ENCODE measurements at places on chromosomes 5 and 9.

DNA sequence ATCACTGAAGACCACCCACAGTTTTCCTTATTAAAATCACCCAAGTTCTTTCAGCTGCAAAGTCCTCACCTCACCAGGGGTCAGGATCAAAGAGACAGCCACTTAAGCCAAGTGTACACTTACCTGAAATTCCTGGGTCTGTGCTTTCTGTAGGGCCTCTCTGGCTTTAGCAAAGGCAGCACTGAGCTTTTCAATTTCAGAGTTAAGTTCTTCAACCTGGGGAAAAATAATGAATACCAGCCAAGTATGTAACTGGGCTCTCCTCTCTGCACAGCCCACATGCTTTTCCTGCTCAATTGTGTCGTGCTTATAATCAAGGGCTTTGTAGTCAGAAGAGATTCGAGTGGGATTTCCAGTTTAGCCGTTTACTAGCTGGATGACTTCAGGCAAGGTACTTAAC lies 55.1 kb downstream of the CDK5RAP2 start:
- no peak for DNase-seq

- no peak for DNase-seq
Observed at GRCh38 chr9:31045810-31046209, 1338.6 kb upstream of the ACO1 start.

- DNase-seq = no peak
Observed at GRCh38 chr5:80042330-80042729, 7.2 kb downstream of the THBS4 start.

- no peak for DNase-seq
Observed at GRCh38 chr9:35948451-35948850, 9.5 kb downstream of the OR2S2 start.

DNA sequence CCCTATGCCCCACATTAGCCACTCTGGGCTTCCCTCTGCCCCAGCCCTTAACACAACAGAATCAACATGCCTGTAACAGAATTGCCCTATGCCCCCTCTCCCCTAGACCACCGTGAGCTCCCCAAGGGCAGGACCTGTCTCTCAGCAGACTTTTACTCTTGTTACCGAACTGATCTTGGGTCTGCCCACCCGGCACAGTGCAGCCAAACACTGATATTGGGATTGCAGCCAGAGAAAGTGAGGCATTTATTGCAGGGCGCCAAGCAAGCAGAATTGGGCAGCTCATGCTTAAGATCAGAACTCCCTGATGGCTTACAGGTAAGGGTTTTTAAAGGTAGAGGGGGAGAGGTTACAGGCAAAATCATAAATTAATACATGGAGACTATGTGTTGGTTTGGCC lies 33.5 kb upstream of the KCNIP1 start:
- DNase-seq = no peak

- DNase-seq = no peak
Observed at GRCh38 chr5:180084638-180085561, 13.3 kb upstream of the RNF130 start.

DNA sequence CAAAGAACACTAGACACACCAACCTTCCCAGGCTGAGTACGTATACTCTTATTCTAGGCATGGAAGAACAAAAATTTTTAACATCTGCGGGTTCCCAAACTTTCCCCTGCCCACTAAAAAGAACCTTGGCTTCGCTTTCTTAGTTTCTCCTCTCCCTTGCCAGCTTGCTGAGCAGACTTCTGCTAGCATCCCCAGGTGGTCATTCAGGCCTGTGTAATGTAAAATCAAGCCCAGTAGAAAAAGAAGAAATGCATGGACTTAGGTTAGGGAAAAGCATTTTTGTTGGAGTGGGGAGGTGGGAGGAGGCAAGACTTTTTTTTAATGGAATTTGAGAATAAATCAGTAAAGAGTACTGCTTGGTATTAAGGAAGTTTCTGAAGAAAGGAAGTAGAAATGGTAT lies 331.0 kb upstream of the TLE4 start:
- DNase-seq = no peak

- no peak for DNase-seq
Observed at GRCh38 chr5:115424030-115424429, 120.5 kb downstream of the FEM1C start.

GRCh38 chr9:34684816-34685215 lies 6.3 kb downstream of the CCL19 start:
- no peak for DNase-seq

- no peak for DNase-seq
Observed at GRCh38 chr5:143418140-143418866, 14.8 kb upstream of the NR3C1 start.

GRCh38 chr5:153902016-153902415 lies 136.7 kb downstream of the FAM114A2 start:
- no peak for DNase-seq

- DNase-seq = peak; percentile 84
Observed at GRCh38 chr9:129665389-129665775, at the start of gene PRRX2. PRRX2 (plus strand) TSS chr9:129665647; CDS start chr9:129665868, 221 bp downstream.

GRCh38 chr5:16427587-16427986 lies 38.0 kb downstream of the ZNF622 start:
- DNase-seq = no peak

GRCh38 chr9:123062351-123063176 lies 29.1 kb downstream of the GPR21 start:
- DNase-seq = no peak

- DNase-seq = peak; percentile 6
Observed at GRCh38 chr5:148933903-148934432, 107.6 kb downstream of the ADRB2 start.

GRCh38 chr5:74787424-74787823 lies 20.4 kb downstream of the NSA2 start:
- no peak for DNase-seq

DNA sequence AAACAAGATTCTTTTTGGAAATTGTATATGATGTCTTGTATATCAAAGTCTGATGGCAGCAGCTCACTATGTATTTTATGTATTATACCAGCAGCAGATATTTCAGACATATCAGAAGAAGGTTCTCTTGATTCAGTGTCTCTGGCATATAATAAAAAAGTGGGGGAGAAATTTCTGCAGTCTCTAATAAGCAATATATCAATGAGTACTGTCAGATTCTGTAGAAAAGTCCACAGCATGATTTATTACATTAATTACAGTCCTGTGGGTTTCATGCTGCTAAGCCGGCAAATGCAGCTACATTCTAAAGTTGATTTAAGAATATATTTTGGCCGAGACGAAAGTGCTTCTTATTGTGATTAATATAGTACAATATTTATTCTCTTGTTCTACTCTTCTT lies 113.1 kb downstream of the KIAA1958 start:
- no peak for DNase-seq

GRCh38 chr5:146620031-146620668 lies 104.2 kb upstream of the GPR151 start:
- DNase-seq = no peak

DNA sequence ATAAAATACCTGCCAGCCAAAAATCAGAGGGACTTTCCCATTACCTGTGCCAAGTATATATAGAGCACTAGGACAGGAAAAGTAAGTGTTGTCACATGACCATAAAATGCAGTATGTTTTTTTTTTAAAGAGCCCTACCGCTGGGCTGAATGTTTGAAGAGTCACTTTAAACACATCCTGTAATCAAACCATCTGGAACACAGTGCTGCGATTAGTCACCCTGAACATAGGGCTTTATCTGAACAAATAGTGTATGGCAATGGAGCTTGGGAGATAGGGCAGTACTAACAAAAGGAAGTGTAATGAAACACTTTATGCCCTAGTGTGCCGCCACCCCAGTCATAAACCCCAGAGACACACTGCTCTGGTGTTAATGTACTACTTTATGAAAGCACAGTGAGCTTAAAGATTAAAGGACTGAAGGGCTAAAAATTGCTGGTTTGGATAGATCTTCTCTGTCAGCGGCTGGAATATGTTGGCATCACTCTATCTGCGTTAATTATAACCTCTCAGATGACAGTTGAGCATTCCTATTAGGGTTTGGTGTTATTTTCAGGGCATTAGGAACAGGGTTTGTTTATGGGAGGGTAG lies 90.4 kb downstream of the ZNF608 start:
- no peak for DNase-seq

GRCh38 chr5:139844472-139845145 lies 49.0 kb downstream of the PSD2 start:
- peak; percentile 72 for DNase-seq

DNA sequence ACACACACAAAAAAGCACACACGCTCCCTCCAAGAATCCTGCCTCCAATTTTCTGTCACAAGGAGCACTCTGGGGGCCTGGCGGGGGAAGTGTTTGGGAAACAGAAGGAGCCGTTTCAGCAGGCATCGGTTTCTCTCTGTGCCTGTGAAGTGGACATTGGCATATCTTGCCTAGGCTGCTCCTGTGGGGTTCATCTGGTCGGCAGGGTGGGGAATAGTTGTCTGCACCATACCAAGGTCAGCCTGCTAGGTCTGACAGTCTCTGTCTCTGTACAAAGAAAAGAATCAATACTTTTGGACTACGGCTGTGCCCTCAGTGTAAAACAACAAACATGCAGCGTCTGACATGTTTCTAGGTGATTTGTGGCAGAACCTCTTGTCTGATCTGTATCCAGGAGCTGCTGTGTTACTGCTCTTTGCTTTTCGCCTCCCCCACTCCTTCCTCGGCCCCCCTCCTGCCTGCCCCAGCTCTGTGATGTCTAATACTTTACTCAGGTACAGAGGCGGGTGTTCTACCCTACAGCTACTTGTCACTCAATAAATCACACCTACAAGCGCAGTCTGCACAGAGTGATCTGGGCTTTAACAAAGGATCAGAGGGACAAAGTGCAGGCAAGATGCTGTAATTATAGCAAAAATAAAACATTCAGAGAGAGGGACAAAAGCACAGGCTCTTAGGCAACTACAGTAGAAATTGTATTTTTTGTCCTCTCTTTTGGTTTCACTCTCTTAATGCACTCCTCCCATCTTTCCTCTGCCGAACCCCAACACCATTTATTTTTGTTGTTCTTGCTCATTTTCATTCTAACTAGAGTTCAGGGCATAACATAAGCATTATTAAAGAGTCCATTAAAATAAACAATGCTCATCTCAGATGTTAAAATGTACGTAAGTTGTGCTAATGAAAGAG lies 216.7 kb downstream of the BNC2 start:
- DNase-seq = peak; percentile 62

All from right forelimb (tissue), 1 donor.